Colonic mucosa (tissue), 4 donors: ENCODE measurements at places on chromosomes 12 and 14. TPM values are rescaled to one million over a fixed set of nuclear protein-coding genes. Genes with fewer than 3 reads are reported as not detected.

Gene OASL
- total RNA-seq: 7.0 TPM

Gene C12orf56
- 0.74 TPM for total RNA-seq

Gene USP30
- 25.1 TPM for total RNA-seq

Gene WNT5B
- 1.5 TPM for total RNA-seq

Gene CCDC196
- 0.82 TPM for total RNA-seq

Gene BCL11B
- 10.4 TPM for total RNA-seq

Gene KRT73
- total RNA-seq: not detected

Gene KRT78
- not detected for total RNA-seq

Gene LMNTD1
- total RNA-seq: not detected

Gene ZNF891
- total RNA-seq: 1.3 TPM

Gene SLC4A8
- 1.1 TPM for total RNA-seq

Gene VRTN
- total RNA-seq: 0.30 TPM

Gene TCL1B
- total RNA-seq: not detected

Gene BCL2L14
- 68.3 TPM for total RNA-seq

Gene DBX2
- not detected for total RNA-seq

Gene KICS2
- total RNA-seq: 5.5 TPM

Gene GALNT16
- 1.6 TPM for total RNA-seq

Gene CDKL1
- total RNA-seq: 16.2 TPM

Gene KLRB1
- total RNA-seq: 2.6 TPM

Gene FAM90A1
- total RNA-seq: not detected

Gene RPGRIP1
- total RNA-seq: 0.40 TPM

Gene GPRC5A
- 234 TPM for total RNA-seq

Gene NUAK1
- total RNA-seq: 3.7 TPM

Gene ADGRD1
- 3.5 TPM for total RNA-seq

Gene TAS2R8
- total RNA-seq: not detected

Gene OAS2
- 3.2 TPM for total RNA-seq

Gene SOS2
- 43.7 TPM for total RNA-seq

Gene ERP27
- 0.52 TPM for total RNA-seq

Gene C14orf132
- total RNA-seq: 3.6 TPM

Gene GUCY2C
- total RNA-seq: 74.6 TPM

Gene GPRC5D
- total RNA-seq: not detected

Gene TMEM253
- total RNA-seq: 28.8 TPM

Gene SYNDIG1L
- 0.24 TPM for total RNA-seq

Gene CLEC4D
- total RNA-seq: not detected

Gene KLHL42
- 20.1 TPM for total RNA-seq

Gene KTN1
- 264 TPM for total RNA-seq

Gene RASAL1
- total RNA-seq: 10.2 TPM

Gene WNT1
- total RNA-seq: not detected

Gene BRAP
- total RNA-seq: 16.0 TPM

Gene LYZ
- total RNA-seq: 162 TPM

Gene ASCL1
- 0.17 TPM for total RNA-seq

Gene PPHLN1
- 39.7 TPM for total RNA-seq

Gene RNF212B
- not detected for total RNA-seq

Gene TSPAN19
- total RNA-seq: not detected

Gene RNASE3
- not detected for total RNA-seq

Gene NYNRIN
- 13.0 TPM for total RNA-seq

Gene RPL10L
- 2.5 TPM for total RNA-seq

Gene KRT1
- total RNA-seq: not detected

Gene ADSS1
- 3.5 TPM for total RNA-seq

Gene TMPRSS12
- total RNA-seq: not detected

Gene LTA4H
- 71.4 TPM for total RNA-seq

Gene PTPRB
- total RNA-seq: 27.7 TPM

Gene KLRC4
- 0.80 TPM for total RNA-seq

Gene RAB2B
- 12.9 TPM for total RNA-seq

Gene OR4E2
- total RNA-seq: not detected

Gene TUNAR
- 0.11 TPM for total RNA-seq

Gene TAS2R19
- 1.9 TPM for total RNA-seq

Gene KRT72
- 0.25 TPM for total RNA-seq
